Upper lobe of left lung (tissue), 6 donors: ENCODE measurements at places on chromosomes 7 and 10. TPM values are rescaled to one million over a fixed set of nuclear protein-coding genes. Genes with fewer than 3 reads are reported as not detected.

ZCCHC24 gene
- total RNA-seq = 18.5 TPM

ZNF138 gene
- 23.7 TPM for total RNA-seq

RARRES2 gene
- total RNA-seq = 54.2 TPM

WDR91 gene
- total RNA-seq = 26.8 TPM

EBLN1 gene
- total RNA-seq = not detected

TMEM139 gene
- total RNA-seq = 52.7 TPM

RHOBTB1 gene
- total RNA-seq = 11.1 TPM

ETV1 gene
- 33.2 TPM for total RNA-seq

COL28A1 gene
- total RNA-seq = 4.3 TPM

DNA sequence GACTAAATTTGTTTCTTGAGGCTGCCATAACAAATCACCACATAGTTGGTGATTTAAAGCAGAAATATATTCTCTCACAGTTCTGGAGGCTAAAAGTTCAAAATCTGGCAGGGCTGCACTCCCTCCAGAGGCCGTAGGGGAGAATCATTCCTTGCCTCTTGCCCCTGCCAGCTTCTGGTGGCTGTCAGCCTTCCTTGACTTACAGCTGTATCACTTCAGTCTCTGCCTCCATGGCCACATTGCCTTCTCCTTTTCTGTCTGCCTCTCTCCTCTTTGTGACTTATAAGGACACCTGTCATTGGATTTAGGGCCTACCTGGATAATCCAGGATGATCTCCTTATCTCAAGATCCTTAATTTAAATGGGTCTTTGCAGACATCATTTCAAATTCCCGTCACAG lies 5.8 kb upstream of the LRRC4 start:
- no peak for DNase-seq

DNA sequence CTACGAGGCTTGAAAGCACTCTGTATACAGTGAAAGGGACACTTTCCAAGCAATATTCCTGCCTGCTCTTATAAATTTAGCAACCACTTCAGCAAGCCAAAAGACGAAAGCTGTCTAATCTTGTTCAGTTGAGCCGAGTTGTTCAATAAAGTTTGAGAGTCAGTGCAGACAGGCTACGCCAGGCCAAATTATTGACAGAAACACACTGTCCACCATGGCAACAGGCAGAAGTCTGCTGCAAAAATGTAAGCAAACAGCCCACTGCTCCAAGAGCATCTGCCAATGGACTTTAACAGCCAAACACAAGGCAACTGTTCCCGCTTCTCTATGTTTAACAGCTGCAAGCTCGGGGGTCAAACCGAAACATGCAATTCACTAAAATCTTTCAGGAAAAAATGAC lies 85.7 kb downstream of the GLI3 start:
- DNase-seq = no peak

DNA sequence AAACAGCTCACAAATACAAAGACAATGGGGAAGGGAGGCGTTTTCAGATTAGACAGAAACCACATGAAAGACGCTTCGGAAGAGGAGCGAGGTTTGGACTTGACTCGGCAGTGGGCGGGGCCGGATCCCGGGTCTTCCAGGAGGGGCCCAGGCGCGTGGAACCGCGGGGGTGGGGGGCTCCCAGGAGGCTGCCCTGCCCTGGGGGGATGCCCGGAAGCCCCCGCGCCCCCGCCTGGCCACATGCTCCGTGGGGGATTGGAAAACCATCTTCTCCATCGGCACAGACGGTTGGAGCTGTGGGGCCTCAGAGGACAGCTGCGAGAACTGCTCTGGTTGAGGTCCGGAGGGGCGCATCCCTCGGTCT lies 186.0 kb upstream of the SHH start:
- DNase-seq = peak; percentile 14

DNA sequence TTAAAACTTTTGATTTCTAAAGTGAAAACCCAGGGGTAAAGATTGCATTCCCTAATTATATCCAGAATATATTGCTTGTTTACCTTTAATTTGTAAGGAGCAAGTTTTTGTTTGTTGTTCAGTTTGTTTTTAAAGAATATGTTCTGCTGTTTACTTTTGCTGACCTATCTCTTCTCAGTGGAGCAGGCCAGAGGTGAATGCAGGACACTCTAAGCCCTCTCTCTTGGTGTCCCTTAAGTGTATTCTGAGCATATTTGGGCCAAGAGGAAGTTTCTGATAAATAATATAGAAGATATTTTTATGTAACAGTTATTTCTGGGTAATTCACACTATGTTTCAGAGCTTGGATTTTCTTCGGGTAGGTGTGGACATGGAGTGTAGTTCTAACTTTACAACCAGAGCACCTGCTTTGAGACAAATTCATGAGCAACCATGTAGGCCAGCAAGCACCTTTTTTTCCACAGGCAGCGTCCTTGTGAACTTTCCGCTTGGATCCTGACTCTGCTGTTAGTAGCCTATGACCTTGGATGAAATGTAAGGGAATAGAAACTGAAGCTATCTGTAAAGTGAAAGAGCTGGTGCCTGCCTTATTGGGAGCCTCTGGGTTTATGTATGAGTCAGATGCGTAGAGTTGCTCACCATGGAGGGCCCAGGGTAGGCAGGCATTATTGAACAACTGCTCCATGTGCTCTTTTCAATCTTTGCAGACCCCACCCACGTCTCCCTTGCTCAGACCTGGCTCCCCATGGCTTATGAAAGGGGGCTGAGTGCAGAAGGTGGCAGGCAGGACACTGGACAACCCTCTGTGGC lies 16.1 kb downstream of the OGDH start:
- no peak for DNase-seq

DNA sequence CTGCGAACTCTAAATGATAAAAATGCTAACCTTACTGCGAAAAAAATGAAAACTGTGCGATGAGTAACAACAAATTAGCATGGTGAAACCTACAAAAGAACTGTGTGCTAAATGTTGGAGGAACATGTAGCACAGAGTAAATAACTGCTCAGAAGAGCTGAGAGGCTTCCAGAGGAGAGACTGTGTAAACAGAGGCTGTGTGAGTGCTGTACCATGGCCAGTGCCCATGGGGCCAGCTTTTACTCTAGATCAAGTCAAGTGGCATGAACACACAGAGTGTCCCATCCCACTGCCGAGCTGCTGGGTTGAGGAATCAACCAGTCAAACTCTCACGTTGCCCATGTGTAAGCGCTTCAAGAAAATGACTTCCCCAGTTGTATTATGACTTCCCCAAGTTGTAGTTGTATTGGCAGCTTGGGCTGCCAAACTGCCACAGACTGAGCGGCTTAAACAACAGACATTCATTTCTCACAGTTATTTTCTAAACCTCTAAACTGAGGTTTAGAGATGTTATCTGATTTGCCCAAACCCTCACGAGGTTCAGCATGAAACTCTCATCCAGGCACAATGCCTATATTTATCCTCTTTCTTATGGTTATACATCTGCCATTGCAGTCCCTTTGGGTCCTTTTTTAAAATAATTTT lies 270.7 kb downstream of the ABCA13 start:
- DNase-seq = no peak

- peak; percentile 63 for DNase-seq
Observed at GRCh38 chr7:23696916-23697441, 13.0 kb upstream of the STK31 start.

GRCh38 chr10:110680273-110681020 lies 36.3 kb downstream of the RBM20 start:
- DNase-seq = no peak

GRCh38 chr10:36271627-36272340 lies 629.7 kb upstream of the FZD8 start:
- no peak for DNase-seq

DNA sequence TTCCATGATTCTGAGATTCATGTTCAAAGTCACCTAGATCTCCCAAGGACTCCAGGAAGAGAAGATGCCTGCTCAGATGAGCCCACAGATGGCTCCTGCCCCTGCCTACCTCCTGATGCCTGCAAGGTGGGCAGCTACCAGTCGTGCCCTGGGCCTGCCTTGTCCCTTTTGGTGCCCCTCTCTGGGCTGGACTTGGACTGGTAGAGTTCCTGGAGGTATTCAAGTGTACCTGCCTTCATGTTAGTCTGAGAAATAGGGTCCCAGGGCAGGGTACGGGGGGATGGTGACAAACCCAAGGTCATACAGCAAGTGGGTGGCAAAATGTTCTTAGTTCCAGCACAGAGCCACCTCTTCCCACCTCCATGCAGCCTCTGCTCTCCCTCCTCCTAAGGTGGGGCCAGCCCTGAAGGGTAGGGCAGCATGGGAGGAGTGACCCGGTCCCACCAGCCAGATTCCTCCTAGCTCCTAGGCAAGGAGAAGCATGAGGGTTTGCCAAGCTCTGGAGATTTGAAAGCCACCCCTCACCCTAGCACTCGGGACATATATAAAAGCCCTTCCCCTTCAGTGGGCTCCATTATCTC lies 80.8 kb upstream of the UNC5B start:
- no peak for DNase-seq

DNA sequence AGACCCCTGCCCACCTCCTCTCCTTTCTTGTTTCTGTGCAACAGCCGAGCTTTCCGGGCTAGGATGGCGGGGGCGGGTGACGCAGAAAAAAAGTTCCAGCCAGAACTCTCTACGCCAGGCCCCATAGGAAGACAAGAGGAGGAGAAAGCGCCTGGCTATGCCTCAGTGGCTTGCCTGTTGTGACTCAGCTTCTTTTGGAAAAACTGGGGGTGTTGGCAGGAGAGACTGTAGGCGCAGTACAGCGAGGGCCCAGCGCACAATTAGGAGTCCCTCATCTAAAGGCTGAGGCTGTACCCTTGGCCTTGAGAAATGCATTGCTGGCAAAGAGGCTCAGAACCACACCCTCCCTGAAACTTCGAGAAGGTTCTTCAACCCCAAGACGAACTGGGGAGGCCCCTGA lies 28.0 kb upstream of the KPNA7 start:
- no peak for DNase-seq

DNA sequence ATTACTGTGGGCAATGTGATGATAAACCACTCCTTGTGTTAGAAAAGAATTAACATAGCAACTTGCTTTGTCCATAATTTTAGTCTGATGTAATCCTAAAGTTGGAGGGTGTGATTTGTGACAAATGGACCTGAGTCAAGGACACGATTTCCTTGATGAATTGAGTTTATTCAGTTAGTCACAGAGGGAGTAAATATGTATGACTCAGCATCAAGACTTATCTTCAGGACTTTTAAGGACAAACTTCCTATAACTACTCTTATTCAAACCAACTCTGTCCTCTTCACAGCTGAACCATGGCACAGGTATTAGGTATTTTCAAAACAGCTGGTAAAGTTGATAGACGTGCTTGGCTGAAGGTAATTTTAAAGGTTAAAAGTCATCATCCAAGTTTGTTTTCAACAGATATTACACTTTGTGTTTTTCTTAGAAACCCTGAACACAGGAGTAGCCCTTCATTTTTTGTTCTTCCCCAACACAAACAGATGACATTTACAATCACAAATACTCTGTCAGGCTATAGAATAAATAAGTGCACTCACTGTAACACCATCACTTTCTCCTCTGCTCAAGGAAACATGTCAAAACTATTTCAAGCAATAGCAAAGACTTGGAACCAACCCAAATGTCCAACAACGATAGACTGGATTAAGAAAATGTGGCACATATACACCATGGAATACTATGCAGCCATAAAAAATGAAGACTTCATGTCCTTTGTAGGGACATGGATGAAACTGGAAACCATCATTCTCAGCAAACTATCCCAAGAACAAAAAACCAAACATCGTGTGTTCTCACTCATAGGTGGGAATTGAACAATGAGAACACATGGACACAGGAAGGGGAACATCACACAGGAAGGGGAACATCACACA lies 54.5 kb downstream of the COA1 start:
- no peak for DNase-seq

DNA sequence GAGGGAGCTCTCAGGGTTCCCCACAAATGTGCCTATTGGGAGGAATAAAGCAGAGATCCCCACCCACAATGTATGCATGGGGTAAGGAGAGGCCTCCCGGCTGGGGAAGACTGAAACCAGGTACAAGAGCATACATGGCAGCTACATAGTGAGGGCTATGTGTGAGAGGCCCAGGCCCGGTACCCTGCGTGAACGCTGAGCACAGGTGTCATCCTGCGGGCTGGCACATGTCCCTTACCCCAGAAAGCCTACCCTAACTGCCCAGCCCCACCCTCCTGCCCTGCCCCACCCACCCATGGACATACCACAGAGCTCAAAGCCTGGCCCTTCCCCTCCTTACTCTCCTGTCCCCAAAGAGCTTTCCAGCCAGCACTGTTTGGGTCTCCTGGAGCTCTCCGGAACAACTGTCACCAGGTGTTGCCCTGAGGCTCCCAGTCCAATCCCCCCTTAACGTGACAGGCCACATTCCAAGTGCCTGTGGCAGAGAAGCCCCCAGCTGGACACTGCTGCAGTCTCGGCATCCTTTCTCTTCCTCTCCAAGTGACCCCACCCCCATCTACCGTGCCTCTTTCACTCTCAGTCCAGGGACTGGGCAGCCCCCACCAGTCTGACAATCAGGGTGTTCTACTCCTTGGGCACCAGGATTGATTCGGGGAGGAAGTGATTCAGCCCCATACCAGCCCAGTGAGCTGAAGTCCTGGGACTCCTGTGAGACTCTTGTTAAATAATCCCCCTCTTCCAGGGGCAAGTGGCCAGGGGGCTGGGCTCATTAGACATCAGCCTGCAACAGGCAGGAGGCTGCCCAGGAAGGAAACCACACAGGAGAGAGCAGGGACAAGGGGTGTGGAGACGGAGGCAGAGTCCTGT lies 19.6 kb downstream of the GRID1 start:
- no peak for DNase-seq

DNA sequence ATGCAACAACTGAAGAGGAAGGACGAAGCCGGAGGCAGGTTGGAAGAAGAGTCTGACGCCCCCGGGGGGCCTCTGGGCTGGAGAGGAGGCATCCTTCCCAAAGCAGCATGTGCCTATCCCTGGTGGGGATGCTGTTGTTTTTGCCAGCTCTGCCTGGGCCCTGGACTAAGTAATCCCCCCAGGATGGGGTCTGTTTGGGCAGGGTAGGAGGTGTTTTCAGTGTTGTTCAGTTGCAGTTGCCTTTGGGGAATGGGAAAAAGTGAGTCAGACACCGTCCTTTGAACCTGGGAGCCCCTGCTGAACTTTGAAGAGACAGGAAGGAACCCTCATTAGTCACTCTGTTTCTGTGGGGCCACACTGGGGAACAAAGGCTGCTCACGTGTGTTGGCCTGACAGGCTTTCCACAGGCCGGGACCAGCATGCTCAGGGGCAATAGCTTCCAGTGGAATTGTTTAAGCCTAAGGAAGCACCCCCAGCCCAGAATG lies 35.2 kb upstream of the GDF10 start:
- DNase-seq = no peak

- DNase-seq = no peak
Observed at GRCh38 chr10:53570221-53570620, 797.6 kb upstream of the MBL2 start.

- no peak for DNase-seq
Observed at GRCh38 chr10:126921974-126922525, 16.8 kb downstream of the DOCK1 start.

GRCh38 chr10:93034426-93034825 lies 26.2 kb upstream of the CYP26C1 start:
- no peak for DNase-seq

DNA sequence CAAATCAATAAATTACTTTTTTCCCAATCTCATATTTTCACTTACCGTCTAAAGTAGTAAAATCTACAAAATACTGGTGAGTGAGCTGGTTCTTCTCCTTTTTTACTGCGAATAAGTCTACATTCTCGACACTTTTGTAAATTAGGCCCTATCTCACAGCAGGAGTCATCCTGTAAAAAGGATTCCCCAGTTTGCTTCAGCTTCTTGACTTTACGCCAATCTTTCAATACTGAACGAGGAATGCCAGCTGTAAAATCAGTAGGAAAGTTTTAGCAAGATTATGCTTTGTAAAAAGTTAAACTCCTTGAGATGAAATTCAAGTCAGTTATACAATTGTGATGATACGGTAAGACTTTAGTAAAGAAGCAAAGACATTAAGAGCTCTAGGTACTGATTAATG lies 67.3 kb downstream of the NRBF2 start:
- no peak for DNase-seq

GRCh38 chr10:47295411-47295810 lies 4.6 kb upstream of the GDF10 start:
- no peak for DNase-seq
